ENCODE measurements at places on chromosomes 4 and X.
A peak's percentile ranks its signal among the peaks of the same experiment; 100 is the strongest.

- DNase-seq: no peak
Observed at GRCh38 chrX:101659601-101660063, at the start of gene ARMCX2. Gene ARMCX2 (minus strand): TSS chrX:101659850. CDS start chrX:101657588, 2,262 bp downstream.

DNA sequence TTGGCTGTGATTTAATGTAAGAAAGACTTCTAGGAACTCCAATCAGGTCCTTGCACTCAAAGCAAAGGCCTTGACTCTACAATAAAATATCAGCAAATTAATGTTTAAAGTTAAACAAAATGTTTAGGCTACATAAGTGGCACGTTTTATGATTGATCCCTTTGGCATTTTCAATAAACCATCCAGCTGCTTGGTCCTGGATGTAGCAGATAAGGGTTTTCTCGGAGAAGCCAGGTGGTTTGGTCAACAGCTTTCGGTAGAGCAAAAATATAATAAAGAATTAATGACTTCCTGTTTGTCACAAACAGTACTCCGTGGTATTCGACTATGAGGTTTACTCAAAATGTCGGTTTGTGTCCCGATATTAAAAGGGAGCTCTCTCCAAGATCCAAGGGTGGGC, 95.8 kb downstream of the GEMIN8 start:
- DNase-seq: no peak

GRCh38 chrX:133670383-133670782, 255.1 kb upstream of the GPC4 start:
- peak; percentile 1 for DNase-seq

DNA sequence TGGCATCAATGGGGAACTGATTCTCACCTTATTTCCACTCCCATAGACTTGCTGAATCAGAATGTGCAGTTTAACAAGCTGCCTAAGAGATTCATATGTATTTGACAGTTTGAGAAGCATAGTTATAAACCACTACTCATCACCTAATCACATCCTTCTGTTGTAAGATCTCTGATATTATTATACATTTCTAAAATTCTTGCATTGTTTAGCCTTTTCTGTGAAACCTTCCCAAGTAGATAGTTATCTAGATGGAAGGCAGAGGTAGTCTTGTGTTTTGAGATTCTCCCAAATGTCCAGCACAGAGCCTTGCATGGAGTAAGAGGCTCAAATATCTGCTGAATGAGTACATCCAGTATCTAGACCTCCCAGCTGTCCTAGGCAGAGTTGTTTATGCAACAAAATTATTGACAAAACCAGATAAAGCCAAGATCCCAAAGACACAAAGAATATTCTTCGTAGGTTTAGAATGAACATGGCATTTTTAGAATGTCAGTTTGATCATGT, 227.3 kb downstream of the KDR start:
- DNase-seq: no peak

DNA sequence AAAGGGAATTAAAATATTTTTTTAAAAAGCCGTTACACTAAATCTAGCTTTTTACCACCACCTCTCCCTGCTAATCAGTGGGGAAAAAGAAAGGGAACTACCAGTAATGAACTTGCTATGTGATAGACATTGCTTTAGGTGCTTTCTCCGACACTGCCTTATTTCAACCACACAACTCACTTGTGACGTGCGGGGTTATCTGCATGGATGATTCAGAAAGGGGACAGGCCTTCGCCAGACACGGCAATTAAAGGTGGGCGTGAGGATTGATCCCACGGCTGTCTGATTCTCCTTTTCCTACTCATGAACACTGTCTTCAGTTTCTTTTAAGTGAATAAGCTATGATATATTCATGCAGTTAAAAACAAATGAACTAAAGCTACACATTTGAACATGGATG, 882 bp upstream of the CXCR3 start:
- DNase-seq: no peak

DNA sequence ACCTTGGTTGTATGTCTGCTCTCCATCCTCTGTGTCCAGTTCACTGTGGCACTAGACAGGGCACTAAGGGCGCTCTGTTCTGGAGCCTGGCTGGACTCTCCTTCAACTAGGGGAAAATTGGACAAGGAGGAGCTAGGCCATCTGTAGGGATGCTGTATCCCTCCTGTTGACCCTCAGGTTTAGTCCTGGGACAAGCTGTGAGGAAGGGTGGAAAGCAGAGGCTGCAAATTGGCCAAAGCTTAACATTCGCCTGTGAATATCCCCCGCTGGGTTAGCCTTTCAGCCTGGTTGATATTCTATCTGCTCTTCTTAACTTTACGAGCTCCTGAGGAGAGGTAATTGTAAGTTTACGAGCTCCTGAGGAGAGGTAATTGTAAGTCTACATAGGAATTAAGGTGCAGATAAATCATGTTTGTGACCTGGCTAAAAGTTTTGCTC, 64.4 kb upstream of the ENPEP start:
- DNase-seq: no peak

GRCh38 chrX:108312957-108313356, 125.3 kb downstream of the COL4A6 start:
- DNase-seq: no peak

DNA sequence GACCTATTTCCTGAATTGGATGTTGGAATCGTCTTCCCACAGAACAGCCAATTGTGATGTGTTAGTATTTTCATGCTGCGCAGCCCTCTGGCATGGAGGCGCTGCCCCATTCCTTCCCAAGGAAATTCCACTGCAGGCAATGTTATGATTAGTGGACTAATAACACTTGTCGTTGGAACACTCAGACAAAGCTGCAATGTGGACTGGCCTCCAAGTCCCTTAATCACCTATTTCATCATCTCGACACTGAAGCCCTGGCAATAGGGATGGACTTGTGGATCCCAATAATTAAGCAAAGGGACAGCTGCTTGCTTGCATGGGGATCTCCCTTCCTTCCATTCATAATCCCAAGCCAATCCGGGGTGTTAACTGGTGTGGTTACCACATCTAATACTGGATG, 78.8 kb upstream of the PLAC1 start:
- DNase-seq: no peak

GRCh38 chr4:42151568-42152506, 618 bp downstream of the BEND4 start:
- DNase-seq: no peak
